HAP-1 (cell line): ENCODE measurements at places on chromosomes 1 and 21.

DNA sequence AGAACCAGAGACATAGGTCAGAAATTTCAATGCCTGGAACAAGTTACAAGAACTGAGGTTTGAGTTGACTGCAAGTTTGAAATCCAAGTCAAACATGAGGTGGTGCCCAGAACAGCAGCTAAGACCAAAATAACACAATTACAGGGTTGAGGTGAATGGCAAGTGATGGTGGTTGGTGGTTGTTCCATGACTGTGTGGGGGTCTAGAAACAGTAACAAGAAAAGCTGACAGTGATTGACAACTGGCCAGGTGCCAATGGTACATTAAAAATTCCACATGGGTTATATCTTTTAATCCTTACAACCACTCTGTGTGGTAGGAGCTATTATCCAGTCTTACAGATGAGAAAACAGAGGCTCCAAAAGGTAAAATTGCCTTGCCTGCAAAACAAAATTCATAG is 32.0 kb downstream of the RIMS3 start:
- no peak for DNase-seq

GRCh38 chr1:238252033-238252802 is 361.5 kb upstream of the ZP4 start:
- DNase-seq, result peak; percentile 77

- DNase-seq, result no peak
Observed at GRCh38 chr1:4048076-4048475, 148.0 kb upstream of the C1orf174 start.

- DNase-seq, result no peak
Observed at GRCh38 chr1:40890771-40891170, 28.6 kb upstream of the CITED4 start.

GRCh38 chr1:36157973-36158826 is 2.2 kb downstream of the MAP7D1 start:
- no peak for DNase-seq

- DNase-seq, result no peak
Observed at GRCh38 chr1:19647643-19648042, 3.5 kb downstream of the NBL1 start.

DNA sequence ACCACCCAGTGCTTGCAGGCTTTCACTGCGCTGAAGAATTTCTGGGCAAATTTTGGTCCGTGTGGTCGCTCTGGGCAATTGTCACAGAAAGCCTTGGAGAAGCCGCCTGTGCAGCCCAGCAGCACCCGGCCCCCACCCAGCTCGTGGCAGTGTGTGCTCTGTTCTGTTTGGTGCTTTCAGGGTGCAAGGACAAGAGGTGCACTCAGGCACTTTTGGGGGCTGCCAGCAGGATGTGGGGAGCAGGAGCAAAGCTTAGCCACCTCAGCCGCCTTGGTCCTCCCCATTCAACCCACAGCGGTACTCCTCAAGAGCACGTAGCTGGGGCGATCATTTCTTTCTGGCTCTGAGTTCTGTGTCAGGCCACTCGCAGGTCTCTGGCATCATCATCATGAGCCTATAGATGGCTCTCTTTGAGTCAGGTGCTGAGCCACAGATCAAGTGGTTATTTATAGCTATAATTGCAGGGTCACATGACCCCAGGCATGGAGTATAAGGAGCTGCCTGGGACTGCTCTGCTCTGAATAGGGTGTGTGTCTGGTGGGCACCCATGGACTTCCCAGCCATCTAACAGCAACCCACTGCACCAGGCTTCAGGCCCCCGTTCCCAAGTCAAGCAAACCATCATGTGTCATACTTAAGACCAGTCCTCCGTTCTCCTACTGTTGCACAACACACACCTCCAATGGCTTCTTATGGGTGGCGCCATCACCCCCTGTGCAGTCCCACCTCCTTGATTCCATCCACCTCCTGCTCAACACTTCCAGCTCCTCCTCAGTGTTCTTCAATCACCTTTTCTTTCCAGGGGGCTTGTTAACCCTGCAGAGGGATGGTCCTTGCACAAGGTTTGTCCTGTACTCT is 18.1 kb upstream of the TENT5C start:
- DNase-seq, result no peak

GRCh38 chr1:154978360-154978759 is 3.9 kb downstream of the CKS1B start:
- no peak for DNase-seq

- DNase-seq, result no peak
Observed at GRCh38 chr1:247352175-247352574, 20.5 kb upstream of the ZNF496 start.

DNA sequence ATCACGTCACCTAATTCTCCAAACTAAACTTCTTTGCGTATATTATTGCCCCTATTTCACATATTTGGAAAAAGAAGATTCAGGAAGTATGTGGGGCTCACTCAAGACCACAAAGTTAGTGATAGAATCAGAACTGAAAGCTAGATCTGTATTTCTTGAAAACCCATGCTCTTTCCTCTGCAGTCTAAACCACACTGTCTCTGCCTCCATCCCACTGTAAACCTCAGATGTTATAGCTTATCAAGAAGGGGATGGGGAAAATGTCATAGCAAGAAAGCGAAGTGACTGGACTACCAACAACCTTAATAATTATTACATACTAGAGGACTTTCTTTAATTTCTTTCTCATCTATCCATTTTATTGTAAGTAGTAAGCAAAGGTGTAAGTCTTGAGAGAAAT is 257.7 kb upstream of the SGIP1 start:
- no peak for DNase-seq

DNA sequence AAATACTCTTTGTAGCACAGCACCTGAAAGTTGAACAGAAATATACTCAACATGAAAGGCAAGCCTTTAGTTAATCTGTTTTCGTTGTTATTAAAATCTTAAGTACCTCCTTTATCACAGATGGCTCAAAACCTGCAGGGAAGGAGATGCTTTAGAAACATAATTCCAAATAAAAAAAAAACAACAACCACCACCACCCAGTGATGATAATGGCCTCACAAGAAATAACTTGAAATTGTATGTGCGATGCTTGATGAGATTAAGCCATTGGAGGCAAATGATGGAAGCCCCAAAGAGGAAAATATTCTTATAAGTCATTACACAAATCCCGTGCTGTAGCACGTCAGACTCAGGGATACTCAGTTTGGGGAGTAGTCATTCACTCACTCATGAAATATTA is 24.9 kb upstream of the ZBTB40 start:
- no peak for DNase-seq

DNA sequence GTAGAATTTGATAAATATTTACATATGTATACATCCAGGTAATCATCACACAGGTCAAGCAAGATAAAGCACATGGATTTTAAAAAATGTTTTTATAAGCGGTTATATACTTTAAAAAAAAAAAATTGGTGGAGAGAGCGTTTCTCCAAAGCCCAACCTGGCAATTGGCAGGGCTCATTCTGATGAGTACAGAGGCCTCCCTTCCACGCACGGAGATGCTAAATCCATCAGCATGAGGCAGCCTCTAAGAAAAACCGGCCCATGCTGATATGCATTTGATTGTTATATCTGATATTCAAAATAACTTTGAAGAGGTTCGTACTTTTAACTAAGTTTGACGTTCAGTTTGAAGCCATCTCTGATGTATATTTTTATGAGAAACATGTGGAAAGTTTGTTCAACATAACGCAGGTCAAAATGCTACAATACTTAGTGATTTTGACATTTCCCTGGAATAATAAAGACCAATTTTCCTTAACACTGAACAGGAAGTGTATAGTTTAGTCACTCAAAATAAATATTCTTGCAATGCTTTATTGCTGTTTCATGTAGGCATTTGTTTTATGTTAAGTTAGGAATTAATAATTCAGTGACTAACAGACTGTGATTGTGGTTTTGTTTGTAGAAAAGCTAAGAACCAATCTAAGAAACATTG is 151.7 kb downstream of the NR5A2 start:
- DNase-seq, result no peak

DNA sequence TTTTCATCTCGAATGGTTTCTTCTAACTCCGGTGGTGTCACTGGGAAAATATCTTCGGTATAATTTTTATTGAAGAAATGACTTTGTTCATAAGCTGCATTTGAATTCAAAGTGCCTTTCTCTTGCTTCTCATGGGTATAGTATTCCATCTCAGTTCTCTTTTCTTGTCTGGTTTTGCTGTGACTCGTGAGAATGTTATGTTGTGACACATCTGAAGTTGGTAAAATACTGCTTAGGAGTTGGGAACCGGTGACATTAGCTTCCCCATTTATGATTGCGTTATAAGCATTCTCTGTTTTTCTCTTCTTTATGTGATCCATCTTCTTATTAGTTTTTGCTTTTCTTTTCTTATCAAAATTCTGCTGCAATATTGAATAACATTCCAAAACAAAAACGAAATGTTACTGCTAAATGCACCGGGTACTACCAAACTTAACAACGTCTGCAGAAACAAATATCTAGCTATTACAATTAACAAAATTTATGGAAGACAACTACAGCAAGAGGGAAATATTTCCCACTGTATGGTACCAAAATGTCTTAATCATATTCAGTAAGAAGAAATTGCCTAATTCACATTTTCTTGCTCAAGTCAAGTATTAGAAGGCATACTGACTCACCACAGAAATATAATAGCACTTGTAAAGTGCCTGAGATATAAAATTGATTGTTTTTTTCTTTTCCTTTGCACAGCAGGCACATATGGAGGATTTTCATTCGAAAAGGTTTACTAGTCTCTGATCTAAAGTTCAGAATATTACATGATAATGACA is 15.5 kb downstream of the LRIF1 start:
- no peak for DNase-seq

DNA sequence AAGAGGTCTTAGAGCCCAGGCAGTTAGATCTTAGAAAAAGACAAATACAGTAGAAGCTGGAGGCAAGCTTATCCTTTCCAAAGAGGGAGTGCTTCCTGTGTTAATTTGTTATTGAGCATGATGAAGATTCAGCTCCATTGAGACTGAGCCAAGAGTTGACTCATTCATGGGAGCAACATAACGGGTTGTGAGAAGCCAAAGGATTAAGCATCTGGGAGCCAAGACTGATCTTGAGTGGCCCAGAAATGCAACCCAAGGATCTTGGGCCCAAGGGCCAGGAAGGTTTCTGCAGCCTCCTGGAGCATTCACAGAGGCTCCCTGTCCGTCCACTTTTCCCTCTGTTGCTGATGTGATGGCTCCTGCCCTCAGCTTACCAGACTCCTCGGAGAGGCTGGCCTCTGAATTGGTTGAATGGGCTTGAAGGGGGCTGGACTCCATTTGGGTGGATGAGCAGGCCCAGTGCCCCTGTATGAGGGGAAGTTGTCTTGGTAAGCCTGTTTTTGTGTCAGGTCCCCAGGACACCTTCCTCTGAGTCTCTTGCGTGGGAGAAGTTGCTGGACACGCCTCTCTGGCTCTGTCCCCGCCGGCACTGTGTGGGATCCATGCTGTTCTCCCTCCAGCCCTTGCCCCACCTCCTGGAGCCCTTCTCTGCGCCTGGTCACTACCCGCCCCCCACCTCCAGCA is 42.4 kb downstream of the PDE9A start:
- DNase-seq, result no peak

DNA sequence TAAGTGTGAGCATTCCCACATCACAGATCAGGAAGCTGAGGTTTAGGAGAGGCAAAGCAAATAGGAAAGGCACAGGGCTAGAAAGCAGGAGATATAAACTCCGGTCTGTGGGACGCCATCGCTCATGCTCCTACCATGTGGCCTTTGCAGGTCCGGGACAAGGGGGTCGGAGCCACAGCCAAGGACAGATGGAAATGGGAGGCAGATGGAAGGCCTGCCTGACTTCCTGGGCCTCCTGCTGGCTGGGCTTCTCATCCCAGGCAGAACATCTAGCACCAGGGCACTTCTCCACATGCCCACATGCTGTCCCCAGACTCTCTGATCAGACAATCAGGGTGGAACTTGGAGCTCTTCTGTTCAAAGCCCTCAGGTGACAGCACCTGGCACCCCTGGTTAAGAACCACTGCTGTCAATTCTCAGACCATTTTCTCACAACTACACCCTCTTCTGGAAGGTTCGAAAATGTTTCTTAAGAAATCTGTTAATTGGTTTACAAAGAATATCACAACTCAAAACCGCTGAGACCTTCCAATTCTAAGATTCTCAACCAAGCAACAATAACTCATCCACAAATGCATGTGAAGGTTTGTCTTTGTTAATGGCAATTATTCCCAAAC is 173.3 kb upstream of the EDN2 start:
- no peak for DNase-seq

- DNase-seq, result no peak
Observed at GRCh38 chr1:17281775-17282181, 26.2 kb upstream of the PADI4 start.

DNA sequence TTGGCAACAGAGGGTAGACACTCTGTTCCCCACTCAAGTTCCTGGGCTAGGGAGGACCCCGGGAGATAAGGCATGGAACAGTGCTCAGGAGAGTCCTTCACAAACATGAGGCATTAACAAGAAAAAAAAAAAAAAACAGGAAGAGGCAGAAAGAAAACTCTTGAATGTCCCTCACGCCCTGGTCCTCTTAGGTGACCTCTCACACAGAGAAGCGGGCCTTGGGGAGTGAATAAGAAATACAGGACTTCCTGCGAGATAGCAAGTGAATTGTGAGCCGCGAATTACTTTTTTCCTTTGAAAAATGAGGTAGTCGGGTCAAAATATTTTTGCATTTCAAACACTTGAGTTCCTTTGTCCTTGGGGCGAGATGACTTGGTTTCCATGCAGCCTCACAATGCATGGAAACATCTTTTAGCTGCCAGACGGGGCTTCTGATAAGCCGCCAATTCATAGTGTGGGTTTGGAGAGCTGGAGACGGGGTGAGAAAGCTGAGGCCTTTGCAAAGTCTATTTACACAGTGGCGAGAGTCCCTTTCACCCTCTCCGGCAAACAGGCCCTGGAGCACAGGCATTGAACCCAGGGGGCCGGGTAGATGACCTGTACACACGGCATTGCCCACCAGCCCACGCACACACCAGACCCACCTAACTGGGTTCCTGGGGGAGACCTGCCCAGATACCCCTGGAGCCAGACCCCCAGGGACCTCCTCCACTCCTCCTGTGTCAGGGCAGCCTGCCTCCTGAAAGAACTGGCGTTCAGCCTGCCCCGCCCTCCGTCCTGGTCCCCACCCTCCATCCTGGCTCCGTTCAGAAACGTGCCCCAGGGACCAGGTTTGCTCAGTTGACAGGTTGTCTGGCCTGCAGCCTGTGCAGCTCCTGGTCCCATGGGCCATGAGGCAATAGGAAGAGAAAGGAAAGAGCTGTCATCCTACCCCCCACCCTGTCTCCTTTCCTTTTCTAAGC is 192.3 kb downstream of the PRDM16 start:
- DNase-seq, result no peak

DNA sequence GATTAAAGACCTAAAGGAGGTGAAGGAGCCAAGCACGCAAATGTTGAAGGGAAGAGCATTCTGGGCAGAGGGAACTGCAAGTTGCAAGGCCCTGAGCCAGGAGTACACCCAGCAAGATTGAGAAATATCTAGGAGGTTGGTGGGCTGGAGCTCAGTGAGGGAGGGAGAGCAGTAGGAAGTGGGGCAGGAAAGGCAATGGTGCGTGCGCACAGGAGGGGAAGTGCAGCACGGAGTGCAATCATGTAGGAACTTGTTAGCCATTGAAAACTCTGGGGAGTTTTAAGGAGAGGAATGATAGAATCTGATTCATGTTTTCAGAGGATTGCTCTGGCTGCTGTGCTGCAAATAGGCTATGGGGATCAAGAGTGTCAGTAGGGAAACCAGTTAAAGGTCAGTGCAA is 13.2 kb upstream of the IGSF3 start:
- DNase-seq, result no peak
